ENCODE measurements at places on chromosomes 2 and 18.

GRCh38 chr2:1049691-1050090, 99.0 kb downstream of the SNTG2 start:
- no peak for DNase-seq

- DNase-seq = no peak
These were observed 39.3 kb downstream of the CENPO start for GRCh38 chr2:24832521-24832920.

DNA sequence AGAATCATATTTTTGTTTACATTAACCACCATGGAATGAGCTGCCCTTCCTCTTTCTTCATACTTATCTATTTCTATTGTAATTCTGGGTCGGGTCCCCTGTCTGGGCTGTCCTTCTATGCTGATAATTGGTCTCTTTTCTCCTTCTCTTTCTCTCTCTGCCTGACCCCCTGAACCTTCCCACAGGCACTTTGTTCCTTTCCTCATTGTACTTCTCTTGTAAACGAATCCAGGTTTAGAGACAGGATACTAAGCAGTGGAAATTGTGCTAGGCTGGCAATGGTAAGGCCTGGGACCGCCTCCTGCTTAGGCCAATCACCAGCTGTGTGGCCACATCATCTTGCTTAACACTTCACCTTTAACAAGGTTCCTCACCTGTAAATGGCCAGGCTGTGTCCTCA, 137.0 kb downstream of the ZNF532 start:
- no peak for DNase-seq

- DNase-seq = no peak
These were observed 479.3 kb upstream of the NXPH2 start for GRCh38 chr2:139259422-139260051.

DNA sequence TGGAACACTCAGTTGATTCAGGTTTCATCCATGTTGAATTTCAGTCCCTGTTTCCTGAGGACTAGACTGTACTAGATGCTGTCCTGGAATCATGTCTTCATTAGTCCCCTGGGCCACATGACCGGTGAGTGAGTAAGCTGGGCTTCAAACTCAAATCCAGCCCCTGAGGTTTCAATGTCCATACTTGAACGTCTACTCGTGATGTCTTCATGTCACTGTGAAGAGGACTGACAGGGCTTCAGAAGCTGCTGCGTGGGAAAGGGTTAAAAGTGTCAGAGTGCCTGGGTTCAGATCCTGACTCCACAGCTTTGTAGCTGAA, 101.2 kb downstream of the CDK15 start:
- no peak for DNase-seq

DNA sequence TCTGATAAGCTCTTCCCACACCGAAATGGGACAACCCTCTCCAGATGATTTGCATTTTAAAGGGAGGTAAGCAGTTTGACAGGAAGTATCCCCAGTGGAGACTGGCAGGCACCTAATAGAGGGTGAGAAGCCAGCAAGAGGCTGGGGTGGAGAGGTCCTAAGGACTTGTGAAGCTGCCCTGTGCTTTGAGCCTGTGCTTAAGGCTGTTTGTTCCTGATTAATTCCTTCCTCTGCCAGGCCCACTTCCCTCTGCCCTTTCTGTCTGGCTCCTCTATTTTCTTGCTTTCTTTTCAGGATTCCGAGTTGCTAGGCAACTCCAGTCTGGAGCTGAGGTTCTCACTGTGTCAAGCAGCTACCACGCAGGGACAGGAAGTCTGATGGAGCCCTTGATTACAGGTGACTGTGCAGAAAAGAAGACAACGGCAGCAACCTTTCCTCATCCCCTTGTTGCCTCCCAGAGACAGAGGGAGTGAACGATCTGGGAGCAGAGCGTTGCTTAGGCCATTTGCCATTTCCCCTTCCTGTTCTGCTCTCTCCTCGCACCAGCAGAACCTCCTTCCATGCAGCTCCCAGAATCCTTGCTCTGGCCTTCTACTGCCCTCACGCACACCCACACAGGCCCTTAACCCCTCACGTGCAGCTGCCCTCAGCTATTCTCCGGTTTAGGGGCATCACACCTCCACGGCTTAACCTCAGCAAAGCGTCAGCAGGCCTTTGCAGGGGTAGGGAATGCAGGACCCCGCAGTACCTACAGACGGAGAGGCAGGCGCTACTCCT, 103.6 kb upstream of the CELF4 start:
- no peak for DNase-seq

DNA sequence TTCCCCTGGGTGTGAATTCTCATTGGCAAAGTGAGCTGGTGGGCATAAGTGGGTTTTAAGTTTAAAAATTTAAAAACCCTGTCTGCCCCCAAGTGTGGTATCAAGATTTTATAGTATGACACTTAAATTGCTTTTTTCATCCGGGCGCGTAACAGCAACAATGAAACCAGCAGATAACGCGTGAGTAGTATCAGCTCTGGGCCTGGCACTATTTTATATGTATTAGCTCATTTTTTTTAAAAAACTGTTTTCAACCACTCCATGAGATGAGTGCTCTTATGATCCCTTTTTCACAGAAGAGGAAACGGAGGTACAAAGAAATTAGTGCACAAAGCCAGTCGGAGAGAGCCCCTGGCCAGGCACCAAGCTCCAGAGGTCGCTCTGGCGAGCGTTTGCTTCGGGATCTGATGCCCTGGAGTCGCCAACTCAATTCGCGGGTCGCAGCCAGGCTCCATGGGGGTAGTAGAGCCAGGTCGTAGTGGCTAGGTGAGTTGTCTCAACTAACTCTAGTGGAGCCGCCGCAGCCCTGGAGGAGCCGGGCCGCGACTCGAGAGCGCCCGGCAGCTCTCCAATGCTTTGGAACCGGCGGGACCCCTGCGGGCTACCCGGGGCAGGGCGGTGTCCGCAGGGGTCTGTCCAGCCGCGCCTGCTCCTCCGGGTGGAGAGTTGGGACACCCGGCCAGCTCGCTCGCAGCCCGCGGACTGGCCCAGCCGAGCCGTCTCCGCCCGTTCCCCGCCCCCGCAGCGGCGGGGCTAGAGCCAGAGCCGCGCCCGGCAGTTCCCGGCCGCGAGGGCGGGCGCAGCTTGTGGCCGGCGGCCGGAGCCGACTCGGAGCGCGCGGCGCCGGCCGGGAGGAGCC, at the start of gene IL1R1:
IL1R1 (plus strand) TSS at position 777 of the 859 bp plus-strand sequence. CDS start 14,979 bp downstream, outside the sequence.
- no peak for DNase-seq

- no peak for DNase-seq
These were observed 70.6 kb upstream of the ASAP2 start for GRCh38 chr2:9135822-9136558.

All from CD4-positive, alpha-beta T cell treated with Interferon alpha-2 for 1 hour (primary cell).